ENCODE measurements at places on chromosomes 11 and 22. TPM values are rescaled to one million over a fixed set of nuclear protein-coding genes. Genes with fewer than 3 reads are reported as not detected.

ACTN3 gene
- 0.07 TPM for total RNA-seq

SCN4B gene
- 0.12 TPM for total RNA-seq

TNNT3 gene
- total RNA-seq = 2.3 TPM

TBX10 gene
- total RNA-seq = not detected

PKNOX2 gene
- total RNA-seq = not detected

MRGPRX3 gene
- not detected for total RNA-seq

PNPLA5 gene
- total RNA-seq = not detected

ADM2 gene
- 7.5 TPM for total RNA-seq

TENM4 gene
- not detected for total RNA-seq

OR52N4 gene
- total RNA-seq = 0.99 TPM

OR52H1 gene
- total RNA-seq = not detected

LDLRAD3 gene
- 0.17 TPM for total RNA-seq

C11orf86 gene
- not detected for total RNA-seq

KRTAP5-7 gene
- not detected for total RNA-seq

ADAMTS8 gene
- total RNA-seq = not detected

ETS1 gene
- total RNA-seq = 336 TPM

MS4A7 gene
- total RNA-seq = not detected

SH3BP1 gene
- 51.0 TPM for total RNA-seq

MEI1 gene
- 28.4 TPM for total RNA-seq

NRGN gene
- 10.3 TPM for total RNA-seq

ANGPTL5 gene
- total RNA-seq = not detected

SLC22A9 gene
- not detected for total RNA-seq

FXYD6 gene
- total RNA-seq = not detected

MMP12 gene
- total RNA-seq = not detected

GSTT2B gene
- total RNA-seq = not detected

ZNF280A gene
- total RNA-seq = not detected

THRSP gene
- not detected for total RNA-seq

P2RX6 gene
- 0.12 TPM for total RNA-seq

OR2AT4 gene
- total RNA-seq = not detected

TMEM191C gene
- total RNA-seq = 0.22 TPM

CTTN gene
- 44.8 TPM for total RNA-seq

SLC6A5 gene
- total RNA-seq = not detected

TYR gene
- not detected for total RNA-seq

PACSIN3 gene
- total RNA-seq = 7.2 TPM

SNX32 gene
- total RNA-seq = 1.5 TPM

LIN7C gene
- 31.1 TPM for total RNA-seq
